ENCODE measurements at places on chromosomes 7 and 10. TPM values are rescaled to one million over a fixed set of nuclear protein-coding genes. Genes with fewer than 3 reads are reported as not detected.

CYP2E1 gene
- 16.3 TPM for total RNA-seq

C10orf53 gene
- not detected for total RNA-seq

CCDC3 gene
- 13.8 TPM for total RNA-seq

PTN gene
- 140 TPM for total RNA-seq

TUBAL3 gene
- not detected for total RNA-seq

AHCYL2 gene
- total RNA-seq, result 34.1 TPM
